ENCODE measurements at places on chromosomes 3 and 15. TPM values are rescaled to one million over a fixed set of nuclear protein-coding genes. Genes with fewer than 3 reads are reported as not detected.

Gene NEK10
- 1.4 TPM for polyA plus RNA-seq

GRCh38 chr15:94098921-94099573 lies 132.3 kb upstream of the MCTP2 start:
- peak; percentile 53 for DNase-seq

DNA sequence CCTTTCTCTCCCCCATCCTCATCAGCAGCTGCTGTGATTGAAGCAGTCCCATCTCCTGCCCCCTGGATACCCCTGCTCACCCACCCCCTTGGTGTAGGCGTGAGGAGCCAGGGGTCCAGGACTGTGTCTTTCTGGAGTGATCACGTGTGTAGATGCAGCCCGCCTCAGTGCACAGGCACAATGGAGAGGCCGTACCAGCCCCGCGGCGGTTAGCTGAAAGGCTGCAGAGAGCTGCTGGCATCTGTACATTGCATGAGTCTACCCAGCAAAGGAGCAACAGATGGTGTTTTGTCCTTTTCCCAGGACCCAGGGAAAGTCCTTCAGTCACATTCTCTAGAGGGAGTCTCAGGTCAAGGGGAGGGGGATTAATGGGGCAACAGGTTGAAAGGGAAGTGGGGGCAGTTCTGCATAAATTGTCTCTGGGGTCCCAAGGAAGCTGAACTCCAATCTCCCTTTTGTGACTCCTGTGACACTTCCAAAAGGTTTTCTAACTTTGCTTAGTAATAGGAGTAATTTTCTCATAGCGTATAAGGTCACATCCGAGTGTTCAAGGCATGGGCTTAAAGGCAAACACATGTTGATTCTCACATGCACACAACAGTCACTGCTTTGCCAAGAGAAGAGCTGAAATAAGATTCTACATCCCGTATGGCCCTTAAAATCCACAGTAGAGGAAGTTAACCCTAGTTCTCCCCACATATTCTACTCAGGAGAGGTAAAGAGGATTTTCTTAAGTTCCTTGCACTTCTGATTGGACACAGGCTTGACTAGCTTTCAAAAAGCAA lies 7.1 kb downstream of the CSPG5 start:
- no peak for DNase-seq

DNA sequence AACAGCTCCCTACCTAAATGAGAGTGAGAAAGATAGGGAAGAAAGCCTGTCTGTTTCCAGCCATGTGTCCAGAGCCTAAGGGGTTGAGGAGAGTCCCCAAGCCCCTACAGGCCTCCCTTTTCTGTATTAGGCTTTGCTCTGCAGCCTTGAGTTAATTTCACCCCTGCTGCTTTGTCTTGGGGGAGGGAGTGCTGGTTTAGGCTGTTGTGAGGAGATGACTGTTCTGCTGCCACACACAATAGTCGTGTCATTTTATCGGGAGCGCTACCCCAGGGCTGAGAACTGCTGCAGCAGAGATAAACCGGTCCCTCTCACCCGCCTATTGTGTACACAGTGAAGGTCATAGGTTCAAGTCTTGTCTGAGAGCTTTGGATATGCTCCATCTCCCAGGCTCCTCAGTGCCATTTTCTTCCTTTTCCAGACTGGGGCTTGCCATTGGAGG lies 1.4 kb downstream of the ZNF609 start:
- peak; percentile 32 for DNase-seq
